Stimulated activated CD8-positive, alpha-beta memory T cell treated with anti-CD3 and anti-CD28 coated beads, Interleukin-15, amount 100 ng/mL, for 4 hours (primary cell): ENCODE measurements at places on chromosomes 12 and 14.
A peak's percentile ranks its signal among the peaks of the same experiment; 100 is the strongest.

GRCh38 chr14:67170660-67171059, 18.6 kb upstream of the GARIN2 start:
- DNase-seq, result no peak

- DNase-seq, result no peak
Measured at GRCh38 chr12:49683599-49684309, 23.5 kb downstream of the FMNL3 start.

- no peak for DNase-seq
Measured at GRCh38 chr14:35895256-35895655, 69.1 kb downstream of the BRMS1L start.

DNA sequence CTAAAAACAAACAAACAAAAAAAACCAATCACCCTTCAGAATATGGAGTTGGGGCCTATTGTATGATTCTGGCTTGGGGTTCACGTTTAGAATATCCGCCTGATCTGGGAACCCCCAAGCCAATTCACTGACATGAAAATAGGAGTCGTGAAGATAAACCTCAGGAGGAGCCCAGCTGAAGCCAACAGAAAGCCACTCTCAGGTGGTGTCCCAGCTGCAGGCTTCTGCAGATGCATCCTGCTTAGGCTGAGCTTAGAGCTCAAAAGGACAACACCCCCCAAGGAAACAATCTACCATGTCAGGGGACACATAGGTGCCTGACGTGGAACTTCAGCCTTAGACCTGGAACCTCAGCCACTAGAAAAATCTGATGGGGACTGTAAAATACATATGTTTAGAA, 51.9 kb downstream of the SYNE3 start:
- no peak for DNase-seq

GRCh38 chr12:75437564-75437963, 43.0 kb upstream of the GLIPR1 start:
- no peak for DNase-seq

GRCh38 chr12:108884116-108885012, 4.5 kb downstream of the DAO start:
- peak; percentile 4 for DNase-seq

DNA sequence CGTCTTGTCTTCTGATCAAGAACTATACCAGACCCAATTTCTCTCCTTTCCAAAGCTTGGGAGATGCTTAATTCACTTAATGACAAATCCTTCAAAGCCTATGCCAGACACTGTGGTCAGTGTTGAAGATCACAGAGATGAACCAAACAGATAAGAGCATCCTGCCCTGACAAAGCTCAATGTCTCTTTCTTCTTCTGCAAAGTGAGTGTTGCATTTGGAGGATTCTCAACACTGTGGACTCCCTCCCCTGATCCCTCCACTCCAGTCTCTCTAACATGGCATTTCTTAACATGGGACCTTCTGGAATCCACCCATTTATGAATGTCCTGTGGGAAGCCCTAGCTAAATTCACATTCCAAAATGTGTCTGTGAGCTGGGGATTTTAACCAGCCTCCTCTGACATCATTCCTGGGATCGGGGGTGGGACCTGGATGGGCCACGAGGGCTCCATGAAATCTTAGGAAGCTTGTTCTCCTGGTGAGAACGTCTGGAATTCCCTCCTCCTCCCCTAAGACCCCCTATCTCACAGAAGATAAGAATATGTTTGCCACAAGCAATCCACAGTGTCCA, 20.3 kb downstream of the SYNE3 start:
- DNase-seq, result no peak

GRCh38 chr12:113245695-113246477, 24.6 kb downstream of the TPCN1 start:
- DNase-seq, result no peak

- DNase-seq, result no peak
Measured at GRCh38 chr12:84704856-84705255, 207.7 kb downstream of the SLC6A15 start.

GRCh38 chr14:44951051-44951450, 10.7 kb downstream of the KLHL28 start:
- no peak for DNase-seq

GRCh38 chr12:72677846-72678245, 405.7 kb downstream of the TRHDE start:
- no peak for DNase-seq

- no peak for DNase-seq
Measured at GRCh38 chr12:106138633-106139421, at the start of gene NUAK1. Gene NUAK1, minus strand, starts transcription at chr12:106138954. Its CDS starts 301 bp downstream, at chr12:106138653.

DNA sequence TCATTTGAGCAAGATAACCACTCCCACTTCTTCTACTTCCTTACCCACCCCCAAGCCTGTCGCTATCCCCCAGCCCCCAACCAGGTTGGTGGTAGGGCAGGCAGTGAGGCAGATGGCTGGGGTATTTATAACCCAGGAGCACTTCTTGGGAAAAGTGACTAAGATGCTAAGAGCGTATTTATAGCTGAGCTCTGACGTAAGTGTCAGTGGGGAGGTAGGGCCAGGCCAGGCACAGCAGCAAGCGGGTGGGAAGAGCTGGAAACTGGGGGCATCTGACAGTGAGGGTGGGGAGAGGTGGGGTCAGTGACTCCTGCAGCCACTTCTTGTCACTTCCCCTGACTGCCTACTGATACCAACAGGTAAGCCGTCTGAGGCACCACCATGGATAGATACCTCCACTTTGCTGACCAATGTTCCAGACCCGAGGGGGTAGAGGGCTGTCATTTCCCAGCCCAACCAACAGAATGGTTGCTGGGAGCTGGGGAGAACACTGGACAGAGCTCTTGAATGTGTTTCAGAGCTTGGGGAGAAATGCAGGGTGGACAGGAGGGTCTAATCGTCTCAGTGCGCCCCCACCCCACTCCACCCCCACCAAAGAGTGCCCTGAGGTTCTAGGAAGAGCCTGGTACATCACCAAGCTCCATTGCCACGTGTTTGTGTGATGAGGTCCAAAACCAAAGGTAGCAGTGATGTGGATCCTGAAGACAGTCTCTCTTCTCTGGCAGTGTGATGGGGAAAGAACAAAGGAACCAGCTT, 2.7 kb upstream of the INHBE start:
- no peak for DNase-seq

DNA sequence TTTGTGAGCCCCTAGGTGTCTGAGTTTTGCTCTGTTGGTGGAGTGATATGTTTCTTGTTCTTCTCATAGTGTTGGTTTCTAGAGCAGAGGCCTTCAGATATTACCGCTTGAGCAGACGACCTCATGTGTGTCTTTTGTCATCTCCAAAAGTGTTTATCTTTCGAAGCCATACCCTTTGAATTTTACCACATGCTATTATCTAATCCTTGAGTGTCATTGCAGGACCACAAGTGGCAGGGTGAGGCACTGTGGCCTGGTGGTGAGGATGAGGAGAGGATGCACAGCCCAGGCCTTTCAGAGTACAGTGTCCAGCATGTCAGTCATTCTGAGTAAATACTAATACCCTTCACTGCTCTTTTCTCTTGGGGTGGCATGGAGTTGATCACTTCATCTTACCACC, 57.2 kb upstream of the CISTR start:
- no peak for DNase-seq

DNA sequence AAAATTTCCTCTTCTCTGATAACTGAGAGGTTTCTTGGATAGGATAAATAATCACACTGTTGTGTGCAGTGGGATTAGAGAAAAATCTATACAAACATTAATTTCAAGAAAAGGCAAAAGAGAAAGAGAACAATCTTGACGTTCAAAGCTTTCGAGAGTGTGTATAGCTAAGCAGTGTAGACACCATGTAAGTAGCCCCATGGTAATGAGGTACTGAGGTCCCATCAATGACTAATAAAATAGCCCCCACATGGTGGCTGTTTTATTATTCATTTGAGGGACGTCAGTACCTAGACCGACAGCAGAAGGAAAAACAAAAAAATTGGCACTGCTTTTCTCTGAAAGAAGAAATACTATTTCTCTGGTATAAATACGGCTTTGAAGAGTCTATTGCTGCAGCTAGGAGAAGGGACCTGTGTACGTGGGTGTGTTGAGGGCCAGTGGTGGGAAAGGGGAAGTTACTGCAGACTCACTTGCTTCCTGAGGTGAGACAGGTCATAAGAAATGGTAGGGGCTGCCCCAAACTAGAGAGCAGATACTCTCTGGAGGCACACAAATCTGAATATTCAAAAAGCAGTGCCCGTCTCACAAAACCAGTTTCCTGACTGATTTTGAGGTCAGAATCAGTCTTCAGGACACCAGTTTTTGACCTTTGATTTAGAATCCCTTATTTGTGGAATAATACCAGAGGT, 339.8 kb downstream of the EMP1 start:
- DNase-seq, result no peak

DNA sequence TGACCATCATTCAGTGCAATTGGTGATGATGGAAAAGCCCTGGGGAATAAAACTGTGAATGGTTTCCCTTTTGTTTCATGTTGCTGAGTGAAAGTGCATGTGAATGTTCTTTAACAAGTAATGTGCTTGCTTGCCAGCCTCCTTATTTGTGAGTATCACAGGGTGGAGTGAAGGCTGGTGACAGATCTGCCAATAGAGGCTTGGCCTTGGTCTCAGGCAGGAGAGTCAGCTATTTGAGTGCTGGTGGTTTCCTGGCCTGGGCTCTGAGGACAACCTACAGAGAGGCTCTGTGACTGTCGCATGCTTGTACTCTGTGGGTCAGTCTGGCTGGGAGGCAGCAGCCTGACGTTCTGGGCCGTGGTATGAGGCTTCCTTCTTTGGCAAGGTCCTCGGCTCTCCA, 20.7 kb downstream of the KRT85 start:
- DNase-seq, result no peak

- no peak for DNase-seq
Measured at GRCh38 chr12:96343347-96343954, 56.8 kb downstream of the CDK17 start.

DNA sequence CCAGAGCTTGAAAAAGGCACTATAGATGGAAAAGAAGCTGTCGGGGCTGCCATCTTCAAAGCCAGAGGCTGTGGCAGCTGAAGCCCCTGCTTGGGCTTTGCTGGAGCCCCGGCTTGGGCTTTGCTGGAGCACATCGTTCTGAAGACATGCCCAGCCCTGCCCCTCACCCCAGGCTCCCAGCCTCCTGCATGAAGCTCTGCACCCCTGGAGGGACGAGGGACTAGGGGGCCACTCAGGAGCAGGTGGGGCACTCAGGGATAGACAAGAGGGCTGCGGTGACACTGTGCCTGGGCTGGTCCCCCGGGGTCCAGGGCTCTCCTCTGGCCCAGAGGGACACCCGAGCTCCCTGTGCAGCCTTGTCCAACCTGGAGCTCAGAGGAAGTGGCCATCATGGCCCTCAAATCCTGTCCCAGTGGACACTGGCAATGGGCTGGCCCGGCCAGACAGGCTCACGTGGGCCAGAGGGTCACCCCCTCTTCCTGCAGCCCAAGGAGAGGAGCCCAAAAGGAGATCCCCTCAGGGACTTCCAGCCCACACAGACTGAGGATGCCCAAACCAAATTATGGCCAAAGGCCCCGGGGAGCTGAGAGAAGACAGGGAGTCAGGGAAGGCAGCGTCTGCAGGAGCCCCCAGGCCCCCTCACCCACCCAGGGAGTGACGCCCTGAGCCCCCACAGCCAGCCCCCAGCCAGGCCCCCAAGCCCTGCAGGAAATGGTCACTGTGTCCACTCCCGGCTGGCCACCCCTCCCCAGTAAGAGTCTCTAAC, 23.1 kb upstream of the C14orf180 start:
- no peak for DNase-seq

DNA sequence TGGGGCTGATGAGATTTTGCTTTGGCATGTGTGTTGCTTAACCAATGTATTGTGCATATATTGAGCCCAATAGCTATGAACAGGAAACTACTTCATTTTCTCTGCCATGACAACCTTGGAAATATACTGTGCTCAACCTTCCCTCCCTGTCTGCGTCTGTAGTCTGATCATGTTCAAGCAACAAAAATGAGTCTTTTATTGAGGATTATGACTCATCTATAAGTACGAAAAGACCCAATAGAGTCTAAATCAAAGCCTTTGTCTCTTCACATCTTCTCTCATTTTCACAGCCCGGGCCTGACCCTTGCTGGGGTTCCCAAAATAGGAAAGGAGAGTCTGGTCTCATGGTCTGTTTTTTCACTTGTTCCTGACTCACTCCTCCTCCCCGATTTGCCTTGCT, 158.2 kb downstream of the CAND1 start:
- DNase-seq, result no peak

DNA sequence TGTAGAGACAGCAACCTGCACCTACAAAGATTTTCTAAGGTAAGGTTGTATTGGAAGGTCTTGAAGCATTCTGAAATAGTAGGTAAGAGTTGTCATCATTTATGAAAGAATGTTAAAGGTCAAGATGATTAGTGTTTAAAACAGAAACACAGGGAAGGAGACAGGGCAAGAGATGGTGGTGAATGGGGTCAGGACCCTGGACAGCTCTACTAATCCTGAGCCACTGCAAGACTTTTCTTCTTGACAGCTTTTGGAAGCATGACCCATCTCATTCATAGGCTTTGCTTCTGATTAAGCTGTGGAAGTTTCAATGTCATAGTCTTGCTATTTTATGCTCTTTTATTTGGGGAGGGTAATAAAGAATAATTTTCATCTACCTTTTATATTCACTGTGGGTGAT, 75.5 kb upstream of the CAND1 start:
- no peak for DNase-seq

DNA sequence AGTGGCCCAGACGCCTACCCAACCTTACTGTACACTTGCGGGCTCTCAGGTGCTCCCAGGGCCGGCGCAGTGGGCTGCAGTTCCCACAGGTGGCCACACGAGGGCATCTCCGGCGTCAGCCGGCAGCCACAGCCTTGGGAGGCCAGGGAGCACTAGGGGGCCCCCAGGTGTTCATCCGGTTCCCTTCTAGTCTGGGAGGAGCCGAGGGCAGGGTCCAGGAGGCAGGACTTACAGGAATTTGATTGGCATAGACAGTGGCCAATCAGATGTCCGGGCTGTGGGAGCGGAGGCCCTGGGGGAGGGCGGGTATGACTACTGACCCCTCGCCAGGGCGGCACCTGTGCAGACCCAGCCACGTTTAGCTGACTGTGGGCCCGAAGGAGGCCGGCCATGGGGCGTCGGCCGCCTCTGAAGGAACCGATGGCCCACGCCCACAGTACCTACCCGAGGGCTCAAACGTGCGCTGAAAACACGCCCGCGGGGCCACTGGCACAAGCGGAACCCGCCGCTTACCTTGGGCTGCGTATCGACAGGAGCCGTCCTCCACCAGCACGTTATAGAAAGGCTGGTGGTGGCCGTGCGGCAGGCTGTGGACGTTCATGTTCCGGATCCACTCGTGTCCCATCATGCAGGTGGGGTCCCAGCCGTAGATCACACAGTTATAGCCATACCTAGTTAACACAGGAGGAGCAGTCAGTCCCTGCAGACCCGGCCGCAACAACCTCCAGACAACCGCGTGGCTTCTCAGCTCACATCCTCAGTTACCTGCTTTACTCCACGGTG, 34.8 kb downstream of the FBXO21 start:
- peak; percentile 12 for DNase-seq

DNA sequence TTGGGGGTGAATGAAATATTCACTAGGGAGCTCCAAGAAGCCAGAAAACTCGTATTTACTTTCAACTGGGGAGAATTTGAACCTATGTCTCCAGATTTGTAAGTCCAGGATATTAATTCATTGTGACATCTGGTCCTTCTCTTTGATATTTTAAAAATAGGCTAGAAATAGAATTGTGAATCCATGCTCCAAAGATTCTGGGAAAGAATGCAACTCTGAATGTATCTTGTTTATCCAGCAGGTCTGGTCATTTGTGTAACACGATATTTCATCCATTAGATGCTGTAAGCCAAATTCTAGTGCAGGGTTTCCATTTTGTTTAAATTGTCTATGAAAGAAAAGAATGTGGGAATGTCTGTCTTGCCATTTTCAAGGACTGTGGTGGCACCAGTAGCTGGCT, 334.7 kb downstream of the BMP4 start:
- no peak for DNase-seq
